ENCODE measurements at places on chromosomes 16 and 17.

GRCh38 chr16:2707368-2708289 lies 12.4 kb downstream of the PRSS27 start:
- no peak for DNase-seq

GRCh38 chr16:81369888-81370504 lies 55.2 kb downstream of the GAN start:
- no peak for DNase-seq

DNA sequence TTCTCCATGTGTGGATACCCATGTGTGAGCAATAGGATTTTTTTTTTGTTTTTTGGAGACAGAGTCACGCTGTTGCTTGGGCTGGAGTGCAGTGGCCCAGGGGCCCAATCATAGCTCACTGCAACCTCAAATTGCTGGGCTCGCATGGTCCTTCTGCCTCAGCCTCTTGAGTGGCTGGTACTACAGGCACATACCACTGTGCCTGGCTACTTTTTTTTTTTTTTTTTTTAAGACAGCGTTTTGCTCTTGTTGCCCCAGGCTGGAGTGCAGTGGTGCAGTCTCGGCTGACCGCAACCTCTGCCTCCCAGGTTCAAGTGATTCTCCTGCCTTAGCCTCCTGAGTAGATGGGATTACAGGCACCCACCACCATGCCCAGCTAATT lies 16.7 kb downstream of the MGRN1 start:
- DNase-seq, result no peak

GRCh38 chr16:86509759-86510464 lies 415 bp upstream of the FOXF1 start:
- peak; percentile 22 for DNase-seq

DNA sequence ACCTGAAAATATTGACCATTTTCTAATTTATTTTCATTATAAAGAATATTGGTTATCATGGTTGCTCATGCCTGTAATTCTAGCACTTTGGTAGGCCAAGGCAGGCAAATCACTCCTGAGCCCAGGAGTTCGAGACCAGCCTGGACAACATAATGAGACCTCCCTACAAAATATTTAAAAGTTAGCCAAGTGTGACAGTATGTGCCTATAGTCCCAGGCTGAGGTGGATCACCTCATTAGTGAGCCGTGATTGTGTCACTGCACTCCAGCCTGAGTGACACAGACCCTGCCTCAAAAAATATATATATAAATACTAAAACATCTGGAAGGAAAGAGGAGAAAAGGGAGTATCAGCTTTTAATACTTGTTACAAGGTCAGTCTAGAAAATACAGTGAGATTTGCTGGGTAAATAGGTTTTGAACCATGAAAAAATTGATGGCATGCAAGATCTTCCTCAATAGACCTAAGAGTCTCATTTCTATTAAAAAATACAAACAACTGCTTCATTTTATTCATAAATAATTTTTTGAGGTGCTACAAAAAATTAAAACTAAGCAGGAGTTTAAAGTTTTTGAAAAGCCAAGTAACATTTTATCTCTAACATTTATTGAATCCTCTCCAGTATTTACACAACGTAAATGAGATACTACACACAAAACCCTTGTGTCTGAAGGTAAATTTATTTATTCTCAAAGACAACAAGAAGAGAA lies 47.7 kb downstream of the TUBD1 start:
- no peak for DNase-seq

DNA sequence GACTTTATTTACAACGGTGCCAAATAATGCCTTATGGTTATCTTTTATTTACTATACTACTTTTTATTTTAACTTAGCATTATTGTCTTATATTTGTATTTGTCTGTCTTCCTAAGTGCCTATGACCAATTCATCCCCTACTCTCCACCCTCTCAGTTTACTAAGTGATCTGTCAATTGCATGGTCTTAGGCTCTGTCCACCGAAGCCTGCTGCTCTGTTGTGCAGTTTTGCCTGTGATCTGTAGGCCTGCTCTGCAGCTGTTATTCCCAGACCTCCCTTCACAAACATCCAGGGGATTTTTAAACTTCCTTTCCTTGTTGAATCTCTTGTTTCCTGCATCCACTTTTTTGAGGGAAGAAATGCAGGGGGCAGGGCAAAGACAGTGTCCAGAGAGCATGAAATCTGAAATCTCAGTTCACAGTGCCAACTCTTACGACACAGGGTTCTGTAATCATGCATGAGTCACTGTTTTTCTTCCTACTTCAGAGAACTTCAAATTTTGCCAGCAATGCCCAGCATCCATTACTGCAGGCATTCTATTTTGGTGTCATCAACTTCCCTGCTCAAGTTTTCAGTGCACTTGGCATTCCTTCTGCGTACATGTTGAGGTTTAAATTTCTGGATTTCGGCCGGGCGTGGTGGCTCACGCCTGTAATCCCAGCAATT lies 11.4 kb downstream of the SLFN5 start:
- no peak for DNase-seq

GRCh38 chr16:920717-921116 lies 50.1 kb downstream of the LMF1 start:
- no peak for DNase-seq

GRCh38 chr17:75664099-75664549 lies 2.8 kb downstream of the RECQL5 start:
- no peak for DNase-seq

GRCh38 chr16:81319221-81319912 lies 4.6 kb downstream of the GAN start:
- DNase-seq, result no peak

- no peak for DNase-seq
Observed at GRCh38 chr16:72549878-72550277, 377.9 kb upstream of the PMFBP1 start.

GRCh38 chr17:36703860-36704266 lies 102.5 kb downstream of the MRM1 start:
- peak; percentile 12 for DNase-seq

- no peak for DNase-seq
Observed at GRCh38 chr17:28675980-28676379, 14.0 kb downstream of the SUPT6H start.

GRCh38 chr16:14013571-14014283 lies 57.4 kb upstream of the MRTFB start:
- DNase-seq, result peak; percentile 87

DNA sequence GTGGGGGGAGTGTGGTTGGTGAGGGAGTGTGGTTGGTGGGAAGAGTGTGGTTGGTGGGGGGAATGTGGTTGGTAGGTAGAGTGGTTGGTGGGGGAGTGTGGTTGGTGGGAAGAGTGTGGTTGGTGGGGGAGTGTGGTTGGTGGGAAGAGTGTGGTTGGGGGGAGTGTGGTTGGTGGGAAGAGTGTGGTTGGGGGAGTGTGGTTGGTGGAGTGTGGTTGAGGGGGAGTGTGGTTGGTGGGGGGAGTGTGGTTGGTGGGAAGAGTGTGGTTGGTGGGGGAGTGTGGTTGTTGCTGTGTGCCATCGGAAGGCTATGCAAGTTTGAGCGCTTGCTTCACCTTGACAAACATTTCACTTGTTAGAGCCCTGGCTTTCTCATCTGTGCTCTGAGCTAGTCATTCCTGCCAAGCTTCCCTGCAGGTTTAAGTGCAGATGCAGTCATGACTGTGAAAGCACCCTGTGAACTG lies 20.1 kb downstream of the MINK1 start:
- DNase-seq, result peak; percentile 58

- no peak for DNase-seq
Observed at GRCh38 chr17:77352441-77352840, 211.7 kb downstream of the SEC14L1 start.

DNA sequence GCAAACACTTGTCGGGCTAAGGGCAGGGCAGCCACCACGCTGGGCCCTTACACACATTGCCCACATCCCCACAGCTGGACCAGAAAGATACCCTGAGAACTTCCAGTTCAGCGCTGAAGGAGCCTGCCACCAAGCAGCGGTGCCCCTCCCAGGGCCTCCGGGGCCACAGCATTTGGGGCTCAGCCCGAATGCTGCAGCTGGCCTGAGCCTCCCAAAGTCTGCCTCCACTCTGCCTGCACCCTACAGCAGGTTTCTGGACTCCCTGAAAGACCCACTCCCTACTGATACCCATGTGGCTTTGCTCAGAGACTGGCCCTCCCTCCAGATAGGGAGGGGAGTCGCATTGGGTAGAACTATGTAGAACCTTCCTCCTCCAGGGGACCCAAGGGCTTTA lies 1.5 kb downstream of the MCRIP1 start:
- no peak for DNase-seq

DNA sequence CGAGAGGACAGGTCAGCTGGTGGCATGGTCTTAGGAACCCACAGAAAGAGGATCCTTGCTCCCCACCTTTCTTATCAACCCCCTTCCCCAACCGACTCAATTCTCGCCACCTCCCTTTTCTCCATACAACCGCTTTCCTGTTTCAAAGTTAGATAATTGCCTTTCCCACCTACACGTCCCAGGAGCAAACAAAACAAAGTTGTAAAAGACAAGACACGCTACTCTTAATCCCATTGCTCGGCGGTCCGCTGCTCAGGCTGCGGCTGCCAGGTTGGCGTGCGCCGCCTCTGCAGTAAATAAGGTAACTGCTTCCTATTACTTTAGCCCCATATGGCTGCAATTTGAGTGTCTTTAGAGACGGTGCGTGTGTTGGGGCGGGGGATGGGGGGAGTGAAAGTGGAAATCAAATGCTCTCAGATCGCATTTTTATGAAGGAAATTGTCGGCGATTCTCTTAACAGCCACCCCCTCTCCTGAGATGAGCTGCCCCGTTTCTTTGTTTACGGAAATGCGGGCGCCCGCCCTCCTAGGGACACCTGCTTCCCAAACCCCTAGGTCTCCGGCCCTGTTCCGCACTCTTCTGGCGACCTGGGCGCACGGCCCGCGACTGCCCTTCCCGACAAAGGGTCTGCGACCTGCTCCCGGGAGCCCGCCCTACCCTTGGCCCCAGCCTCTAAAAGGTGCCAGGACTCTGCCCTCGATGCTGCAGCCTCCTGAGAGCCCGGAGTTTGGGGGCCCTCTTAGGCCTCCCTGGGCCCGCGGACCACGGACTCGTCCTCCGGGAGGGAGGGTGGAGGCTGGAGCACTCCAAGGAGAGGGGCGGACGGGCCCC lies 3.7 kb upstream of the CBX8 start:
- peak; percentile 29 for DNase-seq

DNA sequence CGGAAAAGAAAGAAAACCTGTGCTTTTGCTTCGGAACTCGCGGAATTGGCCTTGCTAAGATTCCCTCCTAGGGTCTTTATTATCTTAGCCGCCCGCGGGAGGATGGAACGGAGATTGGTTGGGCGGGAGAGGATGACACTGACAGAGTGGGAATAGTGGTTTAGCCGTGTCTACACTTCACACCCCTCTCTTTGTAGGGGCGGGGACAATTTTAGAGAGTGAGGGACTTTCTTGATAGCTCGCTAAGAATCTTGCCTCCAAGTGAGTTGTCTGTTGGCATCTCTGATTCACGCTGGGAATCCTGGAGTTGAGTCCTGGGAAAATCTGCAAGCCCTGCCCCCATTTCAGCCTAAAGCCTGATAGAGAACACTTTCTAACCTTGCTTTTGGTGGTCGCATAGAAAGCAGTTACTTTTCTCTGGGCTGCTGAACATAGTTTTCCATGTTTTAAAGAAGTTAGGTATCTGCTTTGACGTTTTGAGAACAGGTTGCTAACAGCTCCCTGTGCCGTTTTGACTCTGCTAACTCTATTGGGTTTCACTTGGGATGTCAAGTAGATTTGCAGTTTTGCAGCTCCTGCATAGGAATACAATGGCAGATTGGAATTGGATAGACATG lies 697 bp downstream of the NOL11 start:
- DNase-seq, result no peak

DNA sequence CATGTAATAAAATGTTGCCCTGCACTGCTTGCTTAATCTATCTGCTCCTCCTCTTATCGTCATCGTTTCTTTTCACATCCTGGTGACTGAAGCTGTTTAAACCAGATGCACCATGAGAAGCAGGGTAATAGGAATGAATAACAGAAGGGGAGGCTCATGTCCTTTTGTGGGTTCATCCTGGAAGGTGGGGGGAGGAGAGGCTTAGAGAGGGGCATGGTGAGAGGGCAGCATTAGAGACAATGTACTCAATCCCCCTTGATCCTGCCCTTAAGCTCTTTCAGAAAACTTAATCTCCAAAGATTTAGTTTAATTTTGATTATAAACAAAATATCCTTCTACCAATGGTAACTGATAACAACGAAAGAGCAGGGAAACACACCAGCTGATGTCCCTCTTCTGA lies 248.5 kb downstream of the CA10 start:
- DNase-seq, result no peak

DNA sequence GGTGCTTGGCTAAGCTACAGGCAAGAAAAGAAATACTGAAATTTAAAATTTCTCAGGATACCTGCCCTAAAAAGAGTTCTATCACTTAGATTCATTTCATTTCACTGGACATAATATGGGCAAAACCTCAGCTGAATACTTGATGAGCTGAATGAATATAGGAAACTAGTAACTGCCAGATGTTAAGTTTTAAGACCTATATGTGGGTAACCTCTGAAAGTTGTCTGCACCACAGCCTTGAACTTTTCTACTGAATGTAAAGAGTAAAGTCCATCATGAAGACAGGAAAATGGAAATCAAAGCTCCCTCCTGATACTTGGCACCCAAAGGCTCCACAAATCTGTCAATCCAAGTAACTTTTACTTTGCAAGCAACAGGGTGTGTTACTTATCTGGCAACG lies 50.8 kb downstream of the HIC1 start:
- no peak for DNase-seq

DNA sequence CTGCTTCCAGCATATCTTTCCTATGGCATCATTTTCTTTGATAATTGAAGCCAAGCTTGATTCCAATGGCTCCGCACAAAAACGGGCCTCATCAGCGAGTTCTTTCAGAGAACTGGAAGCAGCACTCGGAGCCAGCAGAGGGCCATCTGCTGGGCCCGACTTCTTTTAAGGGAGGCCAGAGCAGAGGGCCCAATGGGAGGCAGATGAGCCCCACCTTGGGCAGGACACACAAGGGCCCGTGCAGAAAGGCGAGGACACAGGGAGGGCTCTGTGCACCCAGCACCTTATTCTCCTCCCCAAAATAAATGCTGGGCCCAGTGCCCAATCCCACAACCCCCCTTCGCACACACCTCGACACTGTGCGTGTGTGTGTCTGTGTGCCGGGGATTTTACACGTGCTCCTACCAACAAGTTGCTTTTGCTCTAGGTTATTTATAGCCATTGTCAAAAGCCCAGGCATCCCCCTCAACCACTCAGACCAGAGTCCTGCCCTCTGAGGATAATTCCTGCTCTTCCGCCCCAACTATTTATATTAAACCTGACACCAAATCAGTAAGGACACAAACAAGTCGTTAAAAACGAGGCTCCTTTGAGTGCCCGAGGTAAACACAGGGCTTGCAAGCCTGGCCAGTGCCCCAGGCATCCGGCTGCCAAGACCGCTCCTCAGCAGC lies 6.8 kb downstream of the AXIN2 start:
- no peak for DNase-seq
